Stimulated activated CD4-positive, alpha-beta T cell treated with anti-CD3 and anti-CD28 coated beads, Interleukin-12 subunit alpha, Interleukin-12 subunit beta, amount 100 ng/mL, for 24 hours (primary cell): ENCODE measurements at places on chromosomes 3 and 15.

DNA sequence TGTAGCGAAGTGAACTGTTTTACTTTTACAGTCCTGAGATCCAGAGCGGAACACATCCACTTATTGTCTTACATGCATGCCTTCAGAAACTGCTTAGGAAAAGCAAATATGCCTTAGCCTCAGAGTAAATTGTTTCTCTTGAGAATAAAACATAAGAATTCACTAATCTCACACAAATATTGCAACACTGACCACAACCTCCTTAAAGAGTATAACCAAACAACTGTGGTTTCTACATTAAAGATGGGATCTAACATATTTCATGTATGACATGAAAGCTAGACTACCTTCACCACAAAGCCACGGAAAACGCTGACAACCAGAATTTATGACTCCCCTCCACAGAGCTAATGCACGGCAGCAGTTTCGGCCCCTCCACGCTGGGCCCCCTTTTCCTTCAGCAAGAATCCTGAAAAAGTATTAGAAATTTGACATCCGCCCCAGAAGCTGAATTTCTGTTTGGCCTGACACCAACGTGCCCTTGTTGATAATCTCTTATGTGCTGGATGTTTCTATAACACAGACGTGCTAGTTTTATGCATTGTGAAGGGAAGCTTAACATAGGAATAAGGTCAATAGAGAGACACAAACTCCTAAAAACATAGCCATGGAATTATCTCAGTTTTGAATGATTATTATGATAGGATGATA, 84.6 kb downstream of the GREM1 start:
- DNase-seq: no peak

DNA sequence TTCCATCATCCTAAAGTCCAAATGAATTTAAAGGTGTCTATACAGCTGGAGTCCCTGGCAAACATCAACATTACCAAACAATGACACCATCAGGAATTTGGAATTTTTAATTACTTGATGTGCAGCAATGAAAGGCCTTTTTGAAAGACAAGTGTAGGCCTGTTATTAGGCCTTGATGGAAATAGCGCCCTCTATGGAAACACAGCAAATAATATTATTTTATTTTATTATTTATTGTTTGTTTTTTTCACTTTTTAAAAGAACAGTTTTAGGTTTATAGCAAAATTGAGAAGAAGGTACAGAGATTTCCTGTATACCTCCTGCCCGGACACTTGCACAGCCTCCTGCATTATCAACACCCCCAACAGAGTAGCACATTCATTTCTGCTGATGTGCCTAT, 18.1 kb upstream of the OR5AC2 start:
- no peak for DNase-seq

GRCh38 chr15:57235873-57236272, 140.4 kb upstream of the CGNL1 start:
- DNase-seq: no peak

DNA sequence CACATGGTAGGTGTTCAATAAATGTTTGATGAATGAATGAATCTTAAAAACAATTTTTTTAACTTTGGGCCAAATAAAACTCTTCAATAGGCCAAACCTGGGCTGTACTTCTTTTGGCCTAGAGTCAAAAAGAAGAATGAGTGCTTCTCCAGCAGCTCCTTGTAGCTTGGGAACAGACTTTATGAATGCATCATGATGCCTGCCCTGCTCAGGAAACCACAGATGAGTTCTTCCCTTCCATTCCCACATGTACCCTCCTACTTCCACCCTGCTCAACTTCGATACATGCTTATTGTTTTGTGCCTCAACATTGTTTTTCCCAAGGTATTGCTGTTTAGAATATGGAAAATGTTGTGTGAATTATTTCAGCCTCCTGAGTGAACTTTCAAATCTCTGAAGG, 87.0 kb downstream of the FILIP1L start:
- no peak for DNase-seq

GRCh38 chr3:148034353-148034752, 625.2 kb downstream of the ZIC1 start:
- DNase-seq: no peak

DNA sequence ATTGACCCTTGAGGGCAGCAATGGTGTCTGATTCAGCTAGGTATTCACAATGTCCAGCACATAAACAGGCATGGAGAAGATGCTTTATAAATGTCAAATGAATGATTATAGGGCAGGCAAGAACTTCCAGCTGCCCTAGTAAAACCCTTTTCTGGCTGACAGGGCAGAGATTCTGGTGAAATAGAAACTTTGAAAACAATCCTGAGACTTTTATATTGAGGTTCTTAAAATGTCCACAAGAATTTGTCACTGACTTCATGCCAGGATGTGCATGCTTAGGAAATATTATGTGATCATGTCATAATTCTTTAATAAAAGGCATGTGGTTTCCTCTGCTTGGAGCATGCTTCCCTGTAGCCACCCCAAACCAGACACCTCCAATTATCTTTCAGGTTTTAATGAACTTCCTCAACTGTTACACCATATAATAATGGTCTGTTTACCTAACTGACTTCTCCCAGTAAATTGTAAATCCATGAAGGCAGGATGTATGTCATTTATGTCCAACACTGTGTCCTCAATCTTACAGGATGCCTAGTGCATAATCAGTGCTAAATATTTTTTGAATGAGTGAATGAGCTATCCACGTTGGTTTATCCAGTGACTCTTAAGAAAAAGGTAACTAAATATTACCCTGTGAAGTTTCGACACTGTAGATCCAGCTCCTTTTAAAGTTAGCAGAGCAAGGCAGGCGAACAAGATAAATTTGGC, 43.4 kb upstream of the CLRN1 start:
- DNase-seq: no peak

DNA sequence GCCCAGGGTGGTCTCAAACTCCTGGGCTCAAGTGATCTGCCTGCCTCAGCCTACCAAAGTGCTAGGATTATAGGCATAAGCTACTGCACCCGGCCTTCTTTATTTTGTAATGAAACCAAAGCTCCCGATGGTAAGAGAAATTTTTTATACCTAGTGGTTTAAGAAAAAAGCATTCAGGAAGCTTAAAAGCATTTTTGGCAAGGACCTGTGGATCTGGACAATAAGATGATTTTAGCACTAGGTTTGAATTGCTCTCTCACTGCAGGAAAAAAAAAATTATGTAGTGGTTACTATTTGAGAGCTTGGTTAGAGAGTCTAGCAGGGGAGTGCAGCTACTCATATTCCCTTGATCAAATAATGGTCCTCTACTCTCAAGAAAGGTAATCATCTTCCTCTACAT, 64.9 kb upstream of the PIK3R4 start:
- DNase-seq: no peak
